ENCODE measurements at places on chromosomes 13 and 19.

- DNase-seq, result no peak
Measured at GRCh38 chr19:46654621-46655152, 6.3 kb downstream of the DACT3 start.

- no peak for DNase-seq
Measured at GRCh38 chr13:38854226-38854625, 136.4 kb downstream of the STOML3 start.

- DNase-seq, result no peak
Measured at GRCh38 chr13:112783135-112783977, 93.5 kb downstream of the ATP11A start.

DNA sequence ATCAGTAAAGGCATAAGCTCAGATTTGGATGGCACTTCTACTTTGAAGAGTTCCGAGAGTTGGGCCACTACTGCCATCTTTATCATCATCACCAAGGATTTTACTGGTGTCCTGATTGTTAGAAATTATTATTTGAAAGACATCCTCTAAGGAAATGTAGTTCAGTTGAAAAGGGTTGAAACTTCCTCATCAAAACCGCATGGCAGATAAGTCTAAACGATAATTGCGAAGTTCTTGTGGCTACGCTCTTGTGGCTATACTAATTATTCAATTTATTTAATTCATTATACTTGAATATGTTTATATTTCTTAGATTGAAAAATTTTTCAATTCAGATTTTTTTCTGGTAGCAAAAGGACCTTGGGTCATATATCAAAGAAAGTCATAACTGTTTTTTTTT, 22.4 kb downstream of the TNFRSF19 start:
- DNase-seq, result no peak

DNA sequence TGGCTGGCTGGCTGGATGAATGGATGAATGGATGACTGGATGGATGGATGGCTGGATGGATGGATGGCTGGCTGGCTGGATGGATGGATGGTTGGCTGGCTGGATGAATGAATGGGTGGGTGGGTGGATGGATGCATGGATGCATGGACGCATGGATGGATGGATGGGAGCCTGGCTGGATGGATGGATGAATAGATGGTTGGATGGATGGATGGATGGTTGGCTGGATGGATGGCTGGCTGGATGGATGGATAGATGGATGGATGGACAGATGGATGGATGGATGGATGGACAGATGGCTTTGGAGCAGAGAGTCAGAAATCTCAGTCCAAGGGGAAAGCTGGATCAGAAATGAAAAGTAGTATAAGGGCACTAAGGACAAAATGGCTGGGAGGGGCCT, 106.4 kb upstream of the SERP2 start:
- DNase-seq, result no peak

Data from HL-60 (cell line).